ENCODE measurements at places on chromosomes 6 and 20.

GRCh38 chr20:42443200-42443599, 746.5 kb downstream of the PTPRT start:
- no peak for DNase-seq

DNA sequence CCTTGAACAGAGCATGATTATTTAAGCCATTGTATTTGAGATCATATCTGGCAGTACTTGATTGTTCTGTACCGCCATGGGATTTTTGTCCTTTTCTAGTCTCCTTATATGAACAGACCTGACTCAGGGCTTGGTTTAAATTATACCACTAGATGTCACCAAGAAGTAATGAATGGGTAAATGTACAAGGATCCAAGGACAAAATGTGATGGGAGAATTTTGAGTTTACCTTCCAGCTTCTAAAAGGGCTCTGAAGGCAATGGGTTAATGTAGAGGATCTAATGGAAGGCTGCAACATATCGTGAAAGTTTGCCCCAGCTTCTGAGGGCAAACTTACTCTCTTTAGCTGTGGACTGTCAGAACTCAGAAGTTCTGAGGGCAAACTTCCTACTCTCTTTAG, 12.0 kb downstream of the RNF8 start:
- DNase-seq = no peak

- DNase-seq = no peak
Observed at GRCh38 chr6:154653853-154654252, 79.4 kb upstream of the SCAF8 start.

GRCh38 chr6:9388596-9388995, 953.3 kb upstream of the SLC35B3 start:
- DNase-seq = no peak

- no peak for DNase-seq
Observed at GRCh38 chr6:97174471-97174870, 108.5 kb downstream of the MMS22L start.

DNA sequence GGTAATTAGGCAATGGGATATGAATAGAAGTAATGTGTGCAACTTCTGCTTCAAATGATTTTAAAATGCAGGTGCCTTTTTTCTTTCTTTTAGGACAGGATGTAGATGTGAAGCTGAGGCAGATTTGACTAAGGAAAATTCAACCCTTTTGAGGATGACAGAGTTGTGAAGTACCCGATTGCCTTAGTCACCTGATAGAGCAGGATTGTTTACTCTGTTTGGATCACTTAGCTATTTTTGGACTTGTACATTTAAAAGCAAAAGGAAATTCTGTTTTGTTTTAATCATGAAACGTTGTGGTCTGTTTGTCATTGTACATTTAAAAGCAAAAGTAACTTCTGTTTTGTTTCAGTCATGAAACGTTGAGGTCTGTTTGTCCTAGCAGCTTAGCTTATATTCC, 143.4 kb downstream of the FAM83B start:
- no peak for DNase-seq

DNA sequence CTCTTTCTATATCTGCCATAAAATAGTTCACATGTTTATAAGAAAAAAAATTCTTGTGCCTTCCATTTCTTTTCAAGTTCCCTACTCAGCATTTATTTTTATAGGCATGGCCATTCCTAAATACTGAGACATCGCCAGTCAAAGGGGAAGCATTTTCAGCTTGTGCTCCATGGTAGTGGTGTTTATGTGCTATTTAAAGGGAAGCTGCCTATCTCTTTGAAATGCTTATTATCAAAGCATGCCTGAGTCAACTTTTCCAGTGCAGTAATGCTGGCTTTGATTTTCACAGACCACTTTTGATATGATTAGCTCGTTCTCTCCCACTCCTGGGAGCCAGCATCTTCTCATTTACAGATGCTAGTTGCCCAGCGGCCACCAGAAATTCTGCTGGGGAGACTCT, 124.1 kb upstream of the RIN2 start:
- DNase-seq = no peak

GRCh38 chr6:137033828-137034227, 10.9 kb downstream of the IL20RA start:
- no peak for DNase-seq

DNA sequence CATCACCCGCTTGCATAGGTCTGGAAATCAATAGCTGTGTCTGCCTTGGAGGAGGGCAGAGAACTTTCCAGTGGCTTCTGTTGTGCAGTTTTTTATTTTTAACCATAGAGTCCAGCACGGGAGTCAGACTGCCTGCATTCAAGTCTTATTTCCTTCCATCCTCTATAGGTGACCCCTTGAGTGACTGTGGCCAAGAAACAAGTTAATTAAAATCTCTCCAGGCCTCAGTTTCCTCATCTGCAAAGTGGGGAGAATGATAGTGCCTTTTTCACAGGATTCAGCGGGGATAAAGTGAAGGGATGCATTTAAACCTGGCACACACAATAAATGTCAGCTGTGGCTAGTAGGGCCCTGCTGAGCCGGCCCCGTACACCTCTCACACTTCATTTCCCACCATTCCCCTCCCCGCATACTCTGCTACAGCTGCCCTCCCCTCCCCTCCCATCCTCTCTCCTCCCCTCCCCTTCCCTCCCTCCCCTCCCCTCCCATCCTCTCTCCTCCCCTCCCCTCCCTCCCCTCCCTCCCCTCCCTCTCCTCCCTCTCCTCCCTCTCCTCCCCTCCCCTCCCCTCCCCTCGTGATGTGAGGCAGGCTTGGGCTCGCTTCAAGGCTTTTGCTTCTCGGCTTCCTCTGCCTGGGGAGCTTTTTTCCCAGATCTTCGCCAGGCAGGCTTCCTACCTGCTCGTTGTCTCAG, 150.5 kb downstream of the TFAP2C start:
- DNase-seq = no peak

DNA sequence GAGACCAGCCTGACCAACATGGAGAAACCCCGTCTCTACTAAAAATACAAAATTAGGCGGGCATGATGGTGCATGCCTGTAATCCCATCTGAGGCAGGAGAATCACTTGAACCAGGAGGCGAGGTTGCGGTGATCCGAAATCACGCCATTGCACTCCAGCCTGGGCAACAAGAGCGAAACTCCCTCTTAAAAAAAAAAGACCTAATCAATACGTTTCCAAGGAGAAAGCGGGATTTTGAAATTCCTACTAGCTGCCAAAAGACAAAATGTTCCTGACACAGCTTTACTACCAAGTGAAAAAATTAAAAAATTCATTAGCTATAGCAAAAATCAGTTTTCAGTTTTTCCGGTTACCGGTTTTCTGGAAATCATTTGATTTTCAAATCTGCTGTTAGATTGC, 129.3 kb downstream of the SCAF8 start:
- DNase-seq = no peak

GRCh38 chr20:33684533-33685327, 1.5 kb downstream of the E2F1 start:
- DNase-seq = no peak

GRCh38 chr6:167649476-167649875, 177.2 kb upstream of the AFDN start:
- no peak for DNase-seq

DNA sequence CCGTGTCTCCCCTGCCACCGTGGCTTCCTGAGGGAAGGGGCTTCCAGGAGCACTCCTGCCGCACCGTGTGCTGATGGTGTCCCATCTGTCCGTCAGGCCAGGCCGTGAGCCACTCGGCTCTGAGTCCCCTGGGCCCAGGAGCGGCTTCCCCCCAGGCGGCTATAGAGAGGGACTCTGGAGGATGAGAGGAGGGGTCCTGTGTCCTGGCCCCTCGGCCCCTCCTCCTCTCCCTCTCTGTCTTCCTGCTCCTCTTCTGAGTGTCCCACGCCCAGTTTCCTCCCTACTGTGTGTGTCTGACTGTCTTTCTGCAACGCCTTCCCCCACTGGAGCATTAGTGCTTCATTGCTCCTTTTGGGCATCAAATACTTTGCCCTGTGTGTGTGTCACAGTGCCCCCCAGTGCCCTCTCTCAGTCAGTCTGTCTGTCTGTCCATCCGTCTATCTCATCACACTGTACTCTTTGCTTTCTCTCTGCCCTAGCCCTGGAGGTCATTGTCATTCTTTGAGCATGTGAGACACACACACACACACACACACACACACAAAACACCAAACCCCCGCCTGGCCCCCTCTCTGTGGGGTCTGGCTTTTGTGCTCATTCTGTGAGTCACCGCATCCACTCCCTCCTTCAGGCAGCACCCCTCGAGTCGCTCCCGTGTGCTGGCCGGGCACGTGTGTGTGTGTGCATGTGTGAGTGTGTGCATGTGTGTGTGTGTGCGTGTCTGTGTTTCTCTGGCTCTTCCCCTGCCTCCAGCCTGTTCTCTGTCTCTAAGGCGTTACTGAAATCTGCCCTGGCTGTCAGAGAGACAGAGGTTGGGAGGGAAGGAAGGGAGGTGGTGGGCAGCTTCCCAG, 71.9 kb downstream of the SRC start:
- no peak for DNase-seq

DNA sequence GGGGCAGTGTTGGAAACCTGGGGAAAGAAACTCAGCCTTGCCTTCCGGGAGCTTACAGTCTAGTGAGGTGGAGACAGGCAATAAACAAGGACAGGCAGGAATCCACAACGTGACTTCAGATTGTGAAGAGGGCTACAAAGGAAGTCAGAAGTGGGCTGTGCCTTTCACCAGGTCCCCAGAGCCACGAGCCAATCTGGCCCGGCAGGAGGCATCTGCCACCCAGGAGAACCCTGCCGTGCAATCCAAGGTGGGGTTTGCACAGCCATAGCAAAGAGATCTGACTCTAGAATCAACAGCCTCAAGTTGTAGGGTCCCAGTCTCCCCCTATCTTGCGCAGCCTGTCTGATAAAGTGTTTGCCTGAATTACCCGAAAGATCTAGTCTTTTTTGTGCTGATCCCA, 5.5 kb downstream of the SLC32A1 start:
- no peak for DNase-seq

GRCh38 chr6:15061908-15062515, 183.9 kb upstream of the JARID2 start:
- no peak for DNase-seq

- no peak for DNase-seq
Observed at GRCh38 chr6:13863699-13864155, 49.4 kb upstream of the MCUR1 start.

- no peak for DNase-seq
Observed at GRCh38 chr20:36313926-36314325, 7.8 kb downstream of the DLGAP4 start.

- no peak for DNase-seq
Observed at GRCh38 chr20:9215539-9215938, 146.7 kb downstream of the PLCB4 start.

- no peak for DNase-seq
Observed at GRCh38 chr6:169895926-169896761, 144.7 kb downstream of the ERMARD start.

GRCh38 chr6:34791164-34791700, 651 bp upstream of the BLTP3A start:
- DNase-seq = no peak

GRCh38 chr6:112015725-112016124, 38.2 kb upstream of the CCN6 start:
- no peak for DNase-seq

GRCh38 chr6:133553652-133554051, 312.5 kb downstream of the EYA4 start:
- no peak for DNase-seq

- no peak for DNase-seq
Observed at GRCh38 chr6:88048578-88048977, 937 bp downstream of the SPACA1 start.

- no peak for DNase-seq
Observed at GRCh38 chr6:159059885-159060506, 15.2 kb upstream of the TAGAP start.

GRCh38 chr6:37174196-37174514, 4.2 kb downstream of the PIM1 start:
- DNase-seq = no peak

GRCh38 chr6:2162079-2162445, 83.3 kb downstream of the GMDS start:
- DNase-seq = no peak

- DNase-seq = no peak
Observed at GRCh38 chr6:168607272-168608112, 166.5 kb downstream of the SMOC2 start.

DNA sequence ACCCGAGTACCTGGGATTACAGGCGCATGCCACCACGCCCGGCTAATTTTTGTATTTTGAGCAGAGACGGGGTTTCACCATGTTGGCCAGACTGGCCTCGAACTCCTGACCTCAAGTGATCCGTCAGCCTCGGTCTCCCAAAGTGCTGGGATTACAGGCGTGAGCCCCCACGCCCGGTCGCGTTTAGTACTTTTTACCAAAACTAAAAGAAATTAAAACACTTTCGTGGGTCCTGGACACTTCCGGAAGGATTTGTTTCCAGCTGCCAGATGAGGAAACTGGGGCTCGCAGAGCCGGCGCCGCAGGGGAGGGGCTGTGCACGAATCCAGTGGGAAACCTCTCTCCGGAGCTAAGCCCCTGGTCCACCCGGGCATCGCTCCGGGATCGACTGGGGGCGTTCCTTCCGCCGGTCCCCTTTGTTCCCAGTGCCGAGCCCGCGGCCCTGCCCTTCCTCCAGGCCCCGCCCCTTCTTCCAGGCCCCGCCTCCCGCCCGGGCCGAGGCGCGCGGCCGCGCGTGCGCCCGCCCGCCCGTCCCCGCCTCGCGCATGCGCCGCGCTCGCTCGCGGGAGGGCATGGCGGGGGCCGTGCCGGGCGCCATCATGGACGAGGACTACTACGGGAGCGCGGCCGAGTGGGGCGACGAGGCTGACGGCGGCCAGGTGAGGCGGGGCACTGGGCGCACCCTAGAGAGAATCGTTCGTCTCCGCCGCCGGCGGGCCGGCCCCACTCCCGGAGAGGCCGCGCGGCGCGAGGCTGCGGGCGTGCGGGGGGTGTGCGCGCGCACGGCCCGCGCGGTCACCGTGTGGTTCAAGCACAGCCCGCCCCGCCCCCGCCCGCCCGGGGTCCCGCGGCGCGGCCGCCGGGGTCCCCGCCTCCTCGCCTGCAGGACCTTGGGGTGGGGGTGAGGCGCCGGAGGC, at the start of gene NELFCD:
TSS of gene NELFCD (plus strand) at position 546 of the 917 bp plus-strand sequence. CDS start at position 600, 54 bp downstream.
- DNase-seq = no peak

DNA sequence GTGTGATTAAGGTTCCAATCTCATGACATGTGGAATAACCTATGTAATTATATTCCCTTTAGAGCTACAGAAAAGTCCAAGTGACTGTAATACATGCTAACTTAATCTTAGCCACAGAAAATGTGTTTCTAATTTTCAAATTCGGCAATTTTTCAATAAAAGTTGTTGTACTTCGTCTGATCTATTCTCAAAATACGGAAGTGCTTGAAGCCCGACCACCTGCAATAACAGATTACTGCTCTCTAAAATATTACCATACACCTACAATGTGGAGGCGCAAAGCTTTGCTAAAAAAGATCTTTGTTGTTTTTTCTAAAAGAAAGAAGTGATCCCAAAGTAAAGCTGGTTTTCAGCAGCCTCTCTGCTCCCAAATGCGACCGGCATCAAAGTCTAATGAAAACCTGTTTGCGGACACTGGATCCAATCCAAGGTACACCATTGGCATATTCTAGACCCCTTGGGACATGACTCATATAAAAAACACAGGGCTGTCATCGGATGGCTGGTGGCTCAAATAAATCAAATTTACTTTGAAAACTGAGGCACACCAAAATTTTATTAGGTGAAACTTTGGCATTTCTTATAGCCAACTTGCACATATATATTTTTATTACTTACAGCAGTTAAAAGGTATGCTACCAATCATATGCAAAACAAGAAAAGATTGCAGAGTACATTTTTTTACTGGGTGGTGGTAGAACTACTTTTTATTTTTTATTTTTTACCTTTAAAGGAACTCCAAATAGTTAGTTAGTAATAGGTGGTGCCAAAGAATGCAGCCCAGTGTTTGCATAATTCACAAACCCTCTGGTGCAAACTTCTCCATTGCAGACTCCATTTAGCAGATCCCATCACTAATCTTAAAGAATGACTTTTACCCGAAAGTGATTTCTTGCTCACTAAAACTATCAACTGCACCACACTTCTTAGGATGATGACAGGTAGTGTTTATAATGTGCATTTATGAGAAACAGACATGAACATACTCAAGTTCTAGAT, 118.7 kb upstream of the TBX18 start:
- DNase-seq = no peak
